Stimulated activated effector memory CD8-positive, alpha-beta T cell treated with anti-CD3 and anti-CD28 coated beads, Interleukin-12 subunit alpha, Interleukin-12 subunit beta, amount 100 ng/mL, for 72 hours (primary cell): ENCODE measurements at places on chromosomes 13 and 19.

DNA sequence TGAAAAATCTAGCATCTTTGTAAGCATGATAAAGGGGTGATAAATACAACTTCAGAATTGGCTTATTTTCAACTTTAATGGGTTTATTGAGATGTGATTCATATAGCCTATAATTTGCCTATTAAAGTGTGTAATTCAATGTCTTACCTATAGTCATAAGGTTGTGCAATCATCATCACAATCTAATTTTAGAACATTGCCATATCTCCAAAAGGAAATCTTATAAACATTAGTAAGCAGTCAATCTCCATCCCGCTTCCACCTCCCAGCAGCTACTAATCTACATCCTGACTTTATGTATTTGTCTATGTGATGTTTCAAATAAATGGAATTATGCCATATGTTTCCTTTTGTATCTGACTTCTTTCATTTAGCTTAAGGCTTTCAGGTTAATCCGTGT, 145.2 kb upstream of the KLHL1 start:
- DNase-seq = no peak

DNA sequence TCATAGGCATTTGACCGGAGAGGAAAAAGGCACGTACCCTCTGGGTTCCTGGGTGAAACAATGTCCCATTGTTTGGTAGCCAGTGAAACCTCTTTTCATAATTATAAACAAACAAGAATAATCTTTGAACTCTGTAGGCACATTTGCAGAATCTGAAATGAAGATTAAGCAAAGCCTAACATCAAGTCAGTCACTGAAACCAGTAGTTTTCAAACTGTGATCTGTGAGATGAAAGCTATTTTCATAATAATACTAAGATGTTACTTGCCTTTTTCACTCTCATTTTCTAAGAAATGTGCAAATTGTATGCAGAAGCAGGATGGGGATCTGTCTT, 105.4 kb downstream of the WDFY2 start:
- DNase-seq = no peak

DNA sequence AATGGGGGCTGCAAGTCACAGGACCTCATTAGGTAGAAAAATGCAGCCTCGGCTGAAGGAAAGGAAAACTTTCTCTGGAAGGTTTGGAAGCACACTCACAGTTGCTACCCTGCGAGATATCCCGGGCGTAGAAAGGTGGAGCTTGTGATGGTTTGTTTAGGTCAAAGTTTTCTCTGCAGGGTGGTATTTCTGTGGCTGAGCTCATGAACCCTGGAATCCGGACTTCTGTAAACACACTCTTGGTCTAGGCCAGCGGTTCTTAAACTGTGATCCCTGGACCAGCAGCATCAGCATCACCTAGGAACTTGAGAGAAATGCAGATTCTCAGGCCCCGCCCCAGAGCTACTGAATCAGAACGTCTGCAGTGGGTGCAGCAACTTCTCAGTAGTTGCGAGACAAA, 3.3 kb upstream of the SLC15A1 start:
- DNase-seq = no peak

- no peak for DNase-seq
Measured at GRCh38 chr13:103291798-103292572, 225.8 kb upstream of the SLC10A2 start.

- DNase-seq = no peak
Measured at GRCh38 chr19:47767349-47767748, 11.2 kb upstream of the SELENOW start.

DNA sequence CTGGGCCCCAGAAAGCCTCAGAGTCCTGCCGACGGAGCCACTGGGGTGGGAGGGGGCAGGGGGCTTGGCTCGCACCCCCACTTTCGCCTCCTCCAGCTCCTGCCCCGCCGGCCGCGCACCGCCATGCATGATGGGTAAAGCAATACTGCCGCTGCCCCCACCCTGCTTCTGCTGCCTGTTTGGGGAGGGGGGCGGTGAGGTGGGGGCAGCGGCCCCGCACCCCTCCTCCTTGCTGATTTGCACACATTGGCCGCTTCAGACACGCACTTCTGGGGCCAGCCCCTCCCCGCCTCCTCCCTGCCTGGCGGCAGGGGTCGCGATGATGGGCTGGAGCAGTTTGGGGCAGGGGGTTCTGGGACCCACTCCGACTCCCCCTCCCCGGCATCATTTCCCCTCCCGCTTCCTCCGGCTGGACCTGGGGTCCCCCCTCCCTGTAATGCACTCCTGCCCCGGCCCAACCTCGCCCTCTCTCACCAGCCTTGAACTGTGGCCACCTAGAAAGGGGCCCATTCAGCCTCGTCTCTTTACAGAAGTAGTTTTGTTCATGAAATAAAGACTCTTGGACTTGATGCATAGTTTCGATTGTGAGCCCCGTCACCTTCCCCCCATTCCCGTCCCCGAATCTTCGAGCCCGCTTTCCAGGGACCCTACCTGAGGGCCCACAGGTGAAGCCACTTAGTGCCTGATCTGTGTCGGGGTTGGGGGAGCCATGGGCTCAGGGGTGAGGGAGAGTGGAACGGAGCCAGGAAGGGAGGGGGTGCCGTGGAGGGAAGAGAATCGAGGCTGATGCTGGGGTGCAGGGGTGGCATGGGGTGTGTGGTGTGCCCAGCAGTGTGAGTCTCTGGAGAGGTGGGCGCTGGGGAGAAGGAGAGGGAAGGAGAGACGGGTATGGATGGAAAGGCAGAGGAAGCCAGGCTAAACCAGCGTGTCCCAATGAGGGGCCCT, 1.4 kb upstream of the HPN start:
- no peak for DNase-seq

- no peak for DNase-seq
Measured at GRCh38 chr13:98825659-98826058, 73.2 kb upstream of the SLC15A1 start.

DNA sequence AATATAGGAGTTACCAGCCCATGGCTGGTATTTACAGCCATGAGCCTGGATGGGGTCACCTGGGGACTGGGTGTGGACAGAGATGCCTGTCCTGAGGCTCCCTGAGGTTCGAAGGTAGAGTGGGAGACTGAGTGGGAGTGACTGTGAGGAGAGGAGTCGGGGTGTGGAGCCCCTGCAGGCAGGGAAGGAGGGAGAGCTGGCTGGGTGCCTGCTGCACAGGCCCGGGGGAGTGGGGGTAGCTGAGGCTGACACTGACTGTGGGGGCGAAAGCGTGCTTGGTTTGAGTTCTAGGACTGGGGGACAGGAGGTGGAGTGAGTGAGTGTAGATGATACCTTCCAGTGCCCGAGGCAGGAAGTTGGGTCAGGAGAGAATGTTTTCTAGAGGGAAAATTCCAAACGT, 7.1 kb downstream of the RAB11B start:
- no peak for DNase-seq

GRCh38 chr13:74003374-74003773, 130.8 kb downstream of the KLF12 start:
- no peak for DNase-seq

DNA sequence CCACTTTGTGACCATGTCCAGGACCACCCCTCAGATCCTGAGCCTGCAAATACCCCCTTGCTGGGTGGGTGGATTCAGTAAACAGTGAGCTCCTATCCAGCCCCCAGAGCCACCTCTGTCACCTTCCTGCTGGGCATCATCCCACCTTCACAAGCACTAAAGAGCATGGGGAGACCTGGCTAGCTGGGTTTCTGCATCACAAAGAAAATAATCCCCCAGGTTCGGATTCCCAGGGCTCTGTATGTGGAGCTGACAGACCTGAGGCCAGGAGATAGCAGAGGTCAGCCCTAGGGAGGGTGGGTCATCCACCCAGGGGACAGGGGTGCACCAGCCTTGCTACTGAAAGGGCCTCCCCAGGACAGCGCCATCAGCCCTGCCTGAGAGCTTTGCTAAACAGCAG, 7.7 kb upstream of the CEACAM7 start:
- no peak for DNase-seq

DNA sequence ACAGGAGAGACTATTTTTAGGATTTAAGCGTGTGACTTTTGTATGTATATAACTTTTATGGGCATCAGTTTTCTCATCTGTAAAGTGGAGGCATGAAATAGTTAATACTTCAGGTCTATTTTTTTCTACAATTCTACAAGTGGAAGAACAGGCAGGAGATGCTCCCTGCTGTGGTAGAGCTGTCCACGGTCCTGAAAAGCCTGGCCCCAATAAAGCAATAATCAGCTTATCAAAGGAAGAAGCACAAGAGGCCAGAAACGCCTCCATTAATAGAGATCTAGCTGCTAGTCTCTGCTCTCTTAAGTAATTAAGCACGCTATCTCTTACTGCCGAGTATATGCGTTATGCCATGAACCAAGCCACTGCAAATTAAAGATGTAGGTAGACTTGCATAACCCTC, 28.0 kb upstream of the WASF3 start:
- DNase-seq = no peak

DNA sequence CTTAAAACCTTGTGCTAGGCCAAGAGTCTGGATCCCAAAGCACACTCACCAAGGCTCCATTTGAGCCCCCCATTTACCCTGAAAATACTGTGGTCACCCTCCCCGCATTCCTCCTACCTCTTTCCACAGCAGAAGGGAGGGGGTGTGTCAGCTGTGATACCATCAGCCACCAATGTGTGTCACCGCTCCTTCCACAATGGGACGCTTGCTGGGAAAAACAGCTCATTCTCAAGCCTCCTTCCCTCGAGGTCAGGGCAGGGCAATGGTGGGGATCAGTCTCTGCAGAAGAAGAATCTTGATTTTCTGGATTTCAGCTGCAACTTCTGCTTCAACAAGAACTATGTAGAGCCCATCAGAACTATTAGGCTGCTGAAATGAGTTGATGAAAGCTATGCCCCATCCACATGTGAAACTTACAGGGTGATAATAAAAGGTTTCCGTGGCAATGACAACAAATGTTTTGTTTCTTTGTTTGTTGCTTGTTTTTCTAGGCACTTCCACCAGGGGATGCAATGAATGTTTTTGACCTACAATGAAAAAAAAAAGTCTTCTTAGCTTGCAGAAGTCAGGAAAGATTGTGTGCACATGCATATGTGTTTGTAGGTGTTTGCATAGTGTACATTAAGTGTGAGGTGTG, 26.4 kb upstream of the ZNF507 start:
- DNase-seq = no peak

DNA sequence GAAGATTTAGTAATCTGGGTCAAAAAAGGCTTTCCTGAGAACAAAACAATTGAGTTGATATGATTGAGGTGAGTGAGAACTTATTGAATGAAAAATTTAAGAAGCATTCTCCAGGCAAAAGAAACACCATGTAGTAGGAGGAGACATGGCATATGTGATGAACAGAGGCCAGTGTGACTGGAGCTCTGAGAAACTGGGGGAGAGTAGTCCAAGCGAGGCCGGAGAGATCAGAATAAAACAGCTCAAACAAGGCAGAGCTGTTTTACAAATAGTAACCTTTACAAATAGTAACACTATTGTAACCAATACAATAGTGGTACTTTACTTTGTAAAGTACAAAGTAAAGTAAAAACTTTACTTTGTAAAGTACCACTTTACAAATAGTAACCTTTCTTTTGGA, 1159.1 kb downstream of the PCDH9 start:
- DNase-seq = no peak

GRCh38 chr13:26062853-26063444, 11.1 kb upstream of the SHISA2 start:
- DNase-seq = no peak
